Esophagus squamous epithelium (tissue), 5 donors: ENCODE measurements at places on chromosomes 12 and 14.

- DNase-seq: no peak
Observed at GRCh38 chr12:99278899-99279298, 368.7 kb upstream of the GARIN6 start.

- DNase-seq: no peak
Observed at GRCh38 chr12:59158066-59158465, 237.8 kb upstream of the LRIG3 start.

DNA sequence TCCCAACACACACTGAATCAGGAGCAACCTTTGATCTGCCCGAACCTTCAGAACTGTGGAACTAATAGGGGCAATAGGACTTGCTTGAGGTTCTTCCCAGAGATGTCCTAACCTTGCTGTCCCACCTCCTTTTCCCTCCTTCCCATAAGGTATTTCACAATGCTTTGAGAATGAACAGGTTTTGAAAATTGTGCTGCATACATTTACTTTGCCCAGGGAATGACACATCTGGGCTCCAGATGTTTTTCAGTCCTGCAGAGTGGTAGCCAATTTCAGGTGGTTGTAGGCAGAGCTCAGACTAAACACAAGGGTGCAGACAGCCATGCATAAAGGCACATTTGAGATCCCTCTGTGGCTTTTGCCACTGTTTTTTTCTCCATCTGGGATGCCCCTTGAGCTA, 206.7 kb upstream of the PWP1 start:
- DNase-seq: no peak

DNA sequence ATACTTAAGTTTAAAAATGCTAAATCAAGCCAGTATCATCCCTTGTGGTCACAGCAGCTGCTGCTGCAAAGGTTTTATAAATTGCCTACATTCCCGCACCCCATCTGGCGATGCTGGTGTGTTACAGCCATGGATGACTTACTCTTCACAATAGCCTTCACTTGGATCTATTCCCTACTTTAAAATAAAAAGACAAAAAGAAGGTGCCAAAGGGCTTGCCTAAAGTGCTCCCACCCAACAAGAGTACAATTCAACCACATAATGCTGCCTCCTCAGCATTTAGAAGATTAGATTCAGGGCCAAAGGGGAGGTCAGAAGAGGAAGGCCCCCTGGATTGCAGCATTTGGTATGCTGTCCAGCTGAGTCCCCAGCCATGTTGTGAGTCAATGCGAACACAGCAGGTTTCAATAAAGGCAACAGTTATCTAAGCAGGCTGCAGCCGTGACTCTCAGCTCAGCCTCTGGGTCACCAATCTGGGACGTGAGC, 176.1 kb downstream of the DAD1 start:
- no peak for DNase-seq

DNA sequence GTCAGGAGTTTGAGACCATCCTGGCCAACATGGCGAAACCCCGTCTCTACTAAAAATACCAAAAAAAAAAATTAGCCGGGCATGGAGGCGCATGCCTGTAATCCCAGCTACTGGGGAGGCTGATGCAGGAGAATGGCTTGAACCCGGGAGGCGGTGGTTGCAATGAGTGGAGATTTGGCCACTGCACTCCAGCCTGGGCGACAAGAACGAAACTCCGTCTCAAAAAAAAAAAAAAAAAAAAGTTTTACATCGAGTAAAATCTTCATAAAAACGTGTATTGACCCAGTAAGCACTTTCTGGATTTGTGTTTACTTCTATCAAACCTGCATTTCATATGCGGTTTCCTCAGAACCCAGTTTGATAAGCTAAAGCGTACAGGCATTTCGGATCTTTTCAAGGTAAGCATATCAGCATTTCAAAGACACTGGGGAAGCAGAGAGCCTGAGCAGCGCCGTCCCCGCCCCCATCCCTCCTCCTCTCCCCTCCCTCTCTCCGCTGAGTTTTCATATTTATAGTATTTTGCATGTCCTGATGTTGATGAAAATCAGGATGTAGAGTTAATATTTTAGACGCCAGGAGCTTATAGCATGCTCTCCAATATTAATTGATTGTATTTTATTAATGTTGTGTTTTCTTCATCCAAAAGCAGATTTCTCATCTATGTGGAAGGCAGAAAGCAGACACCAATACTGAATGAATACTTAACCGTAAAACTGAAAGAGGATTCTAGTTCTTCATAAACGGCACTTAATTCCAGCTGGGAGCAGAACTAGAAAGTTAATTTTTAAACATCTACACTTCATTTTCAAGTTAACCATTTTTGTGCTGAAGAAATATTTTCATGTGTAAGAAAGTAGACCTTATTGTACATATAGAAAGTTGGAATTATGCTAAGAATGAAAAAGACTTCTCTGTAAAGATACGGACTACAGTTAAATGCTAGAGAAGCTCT, 9.2 kb upstream of the HIP1R start:
- DNase-seq: no peak

DNA sequence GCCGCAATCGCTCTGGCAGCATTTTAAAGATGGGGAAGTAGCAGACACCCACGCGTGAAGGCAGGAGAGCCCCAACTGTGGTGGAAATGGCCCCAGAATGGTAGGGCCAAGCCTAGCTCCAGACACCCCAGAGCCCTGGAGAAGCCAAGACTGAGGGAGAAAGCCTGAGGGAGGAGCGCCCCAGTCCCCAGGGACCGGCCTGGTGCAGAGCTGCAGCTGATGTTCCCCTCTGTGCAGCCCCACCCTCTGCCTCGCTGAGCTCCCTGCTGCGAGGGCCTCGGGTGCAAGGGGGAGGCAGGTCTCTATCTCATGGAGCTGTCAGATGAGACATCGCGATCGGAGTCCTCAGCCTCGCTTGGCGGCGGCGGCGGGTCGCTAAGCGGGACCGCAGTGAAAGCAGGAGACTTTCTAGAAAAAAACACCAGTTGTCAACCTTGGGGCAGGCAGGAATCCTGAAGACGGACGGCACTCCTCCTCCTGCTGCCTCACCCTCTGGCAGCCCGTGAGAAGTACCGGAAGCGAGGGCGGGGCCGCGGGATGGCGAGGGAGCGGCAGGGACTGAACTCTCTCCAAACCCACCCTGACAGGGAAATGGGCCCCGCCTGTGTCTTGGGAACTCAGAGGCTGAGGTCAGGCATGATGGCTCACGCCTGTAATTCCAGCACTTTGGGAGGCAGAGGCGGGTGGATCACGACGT, 6.0 kb downstream of the GAPDH start:
- DNase-seq: peak; percentile 41

GRCh38 chr12:90027889-90028634, 319.4 kb upstream of the ATP2B1 start:
- DNase-seq: no peak
